ENCODE measurements at places on chromosomes 1 and 21.
A peak's percentile ranks its signal among the peaks of the same experiment; 100 is the strongest.

GRCh38 chr1:82950606-82951200, 1048.2 kb downstream of the TTLL7 start:
- DNase-seq = no peak

- DNase-seq = no peak
Observed at GRCh38 chr1:236148470-236148845, 6.1 kb downstream of the GPR137B start.

DNA sequence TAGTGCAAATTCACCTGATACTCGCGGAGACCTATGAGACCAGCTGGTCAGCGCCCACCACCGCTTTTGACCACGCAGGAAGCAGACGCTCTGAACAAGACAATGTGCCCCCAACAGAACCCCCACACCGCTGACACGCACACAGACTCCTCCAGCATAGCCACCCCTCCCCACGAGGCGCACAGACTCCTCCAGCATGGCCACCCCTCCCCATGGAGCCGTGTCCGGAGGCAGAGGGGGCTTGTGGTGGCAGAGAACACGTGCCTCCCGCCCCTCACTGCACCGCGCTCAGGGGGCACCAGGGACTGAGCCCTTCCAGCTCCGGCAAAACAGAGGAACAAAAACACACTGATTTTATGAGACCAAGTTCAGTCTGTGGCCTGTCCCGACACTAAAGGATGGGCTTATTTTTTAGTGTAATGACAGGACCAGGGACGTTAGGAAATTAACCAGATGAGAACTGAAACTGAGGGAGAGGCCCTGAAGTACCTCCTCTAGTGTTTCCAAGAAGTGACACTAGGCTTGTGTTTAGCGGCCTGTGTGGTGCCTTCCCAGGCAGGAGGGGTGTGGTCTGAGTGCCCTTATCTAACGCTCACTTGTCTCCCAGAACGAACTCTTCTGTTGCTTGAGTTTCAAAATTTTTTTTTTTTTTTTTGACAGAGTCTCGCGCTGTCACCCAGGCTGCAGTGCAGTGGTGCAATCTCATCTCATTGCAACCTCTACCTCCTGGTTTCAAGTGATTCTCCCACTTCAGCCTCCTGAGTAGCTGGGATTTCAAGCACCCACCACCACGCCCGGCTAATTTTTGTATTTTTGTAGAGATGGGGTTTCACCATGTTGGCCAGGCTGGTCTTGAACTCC, 10.0 kb upstream of the AGPAT3 start:
- DNase-seq = no peak

DNA sequence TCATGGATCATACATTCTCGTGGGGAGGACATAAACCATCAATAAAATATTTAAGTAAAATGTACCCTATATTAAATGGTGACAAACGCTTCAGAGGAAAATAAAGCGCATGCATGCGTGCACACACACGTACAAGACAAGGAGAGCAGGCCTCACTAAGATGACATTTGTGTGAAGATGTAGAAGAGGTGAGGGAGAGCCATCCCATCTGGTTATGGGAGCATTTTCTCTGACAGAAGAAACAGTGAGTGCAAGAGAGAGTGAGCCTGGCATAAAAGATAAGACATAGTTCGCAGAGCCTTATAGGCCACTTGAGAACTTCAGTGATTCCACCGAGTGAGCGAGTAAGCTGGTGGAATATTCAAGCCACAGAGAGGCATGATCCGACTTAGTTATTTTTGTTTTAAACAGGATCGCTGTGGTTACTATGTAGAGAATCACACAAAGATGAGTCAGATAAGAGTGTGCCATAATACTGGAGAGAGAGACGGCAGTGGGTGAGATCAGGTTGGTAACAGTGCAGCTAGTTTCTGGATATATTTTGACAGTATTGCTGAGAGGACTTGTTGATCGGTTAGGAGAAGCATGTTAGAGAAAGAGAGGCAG, 624.2 kb downstream of the PLPP3 start:
- no peak for DNase-seq

DNA sequence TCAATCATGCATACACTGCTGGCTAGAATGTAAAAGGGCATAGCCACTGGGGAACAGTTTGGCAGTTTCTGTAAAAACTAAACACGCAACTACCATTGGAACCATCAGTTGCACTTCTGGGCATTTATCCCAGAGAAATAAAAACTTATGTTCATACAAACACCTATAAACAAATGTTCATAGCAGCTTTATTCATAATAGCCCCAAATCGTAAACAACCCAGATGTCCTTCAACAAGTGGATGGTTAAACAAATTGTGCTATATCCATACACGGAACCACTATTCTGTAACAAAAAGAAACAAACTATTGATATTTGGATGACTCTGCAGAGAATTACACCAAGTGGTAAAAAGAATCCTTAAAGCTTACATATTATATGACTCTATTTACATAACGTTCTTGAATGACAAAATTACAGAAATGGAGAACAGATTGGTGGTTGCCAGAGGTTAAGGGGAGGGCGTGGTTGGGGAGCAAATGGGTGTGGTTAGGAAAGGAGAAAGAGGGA, 22.8 kb downstream of the LACTBL1 start:
- DNase-seq = no peak

- no peak for DNase-seq
Observed at GRCh38 chr1:236361909-236362590, 32.0 kb upstream of the EDARADD start.

GRCh38 chr1:115706587-115707425, 61.7 kb downstream of the CASQ2 start:
- no peak for DNase-seq

DNA sequence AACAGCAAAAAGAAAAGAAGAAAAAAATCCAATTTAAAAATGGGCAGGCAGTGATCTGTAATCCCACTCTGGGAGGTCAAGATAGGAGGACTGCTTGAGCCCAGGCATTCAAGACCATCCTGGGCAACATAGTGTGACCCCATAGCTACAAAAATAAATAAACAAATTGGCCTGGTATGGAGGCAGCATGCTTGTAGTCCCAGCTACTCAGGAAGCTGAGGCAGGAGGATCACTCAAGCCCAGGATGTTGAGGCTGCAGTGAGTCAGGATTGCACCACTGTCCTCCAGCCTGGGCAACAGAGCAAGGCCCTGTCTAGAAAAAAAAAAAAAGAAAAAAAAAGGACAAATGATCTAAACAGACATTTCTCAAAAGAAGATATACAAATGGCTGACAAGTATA, 99.6 kb downstream of the EIF4G3 start:
- DNase-seq = no peak

DNA sequence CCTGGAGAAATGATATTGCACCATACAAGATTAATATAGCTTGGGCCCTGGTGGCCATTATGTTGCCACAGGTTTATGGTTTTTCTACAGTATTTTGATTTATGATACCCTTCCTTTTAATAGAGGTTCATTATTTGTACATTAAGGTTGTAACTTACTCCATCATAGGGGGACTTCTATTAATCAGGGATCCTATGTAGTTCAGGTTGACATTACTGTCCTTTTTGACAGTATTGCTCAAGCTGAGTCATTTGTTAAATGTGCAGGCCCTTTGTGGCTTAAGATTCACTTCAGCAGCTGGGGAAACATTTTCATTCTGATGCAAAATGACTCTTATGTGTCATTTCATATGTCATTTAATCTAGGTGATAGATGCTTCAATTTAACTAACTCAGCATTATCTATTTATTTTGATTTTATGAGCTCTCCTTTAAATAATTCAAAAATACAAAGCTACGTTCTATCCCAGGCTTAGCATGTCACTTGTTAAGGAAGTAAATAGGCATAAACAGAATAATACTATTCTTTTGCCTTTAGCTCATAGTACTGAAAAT, 686.9 kb upstream of the NCAM2 start:
- no peak for DNase-seq

- no peak for DNase-seq
Observed at GRCh38 chr21:34603710-34604057, 11.2 kb downstream of the RCAN1 start.

GRCh38 chr1:145855426-145855948, 3.4 kb downstream of the PIAS3 start:
- DNase-seq = no peak

DNA sequence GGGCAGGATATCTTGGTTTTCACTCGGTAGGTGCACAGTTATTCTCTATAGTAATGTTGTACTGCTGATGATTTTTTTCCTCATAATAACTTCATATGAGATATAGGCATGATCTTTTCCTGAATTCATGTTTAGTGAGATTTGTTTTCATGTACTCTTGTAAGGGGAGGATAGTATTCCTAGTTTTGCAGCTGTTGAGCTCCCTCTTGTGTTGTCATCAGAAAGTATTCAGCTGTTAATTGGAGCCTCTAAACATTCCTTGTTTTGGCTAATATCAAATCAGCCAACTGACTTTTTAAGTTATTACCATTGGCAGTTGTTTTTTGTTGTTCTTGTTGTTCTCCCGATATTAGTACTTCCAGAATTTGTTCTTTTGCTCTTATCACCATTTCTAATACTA, 24.4 kb downstream of the OR10R2 start:
- no peak for DNase-seq

DNA sequence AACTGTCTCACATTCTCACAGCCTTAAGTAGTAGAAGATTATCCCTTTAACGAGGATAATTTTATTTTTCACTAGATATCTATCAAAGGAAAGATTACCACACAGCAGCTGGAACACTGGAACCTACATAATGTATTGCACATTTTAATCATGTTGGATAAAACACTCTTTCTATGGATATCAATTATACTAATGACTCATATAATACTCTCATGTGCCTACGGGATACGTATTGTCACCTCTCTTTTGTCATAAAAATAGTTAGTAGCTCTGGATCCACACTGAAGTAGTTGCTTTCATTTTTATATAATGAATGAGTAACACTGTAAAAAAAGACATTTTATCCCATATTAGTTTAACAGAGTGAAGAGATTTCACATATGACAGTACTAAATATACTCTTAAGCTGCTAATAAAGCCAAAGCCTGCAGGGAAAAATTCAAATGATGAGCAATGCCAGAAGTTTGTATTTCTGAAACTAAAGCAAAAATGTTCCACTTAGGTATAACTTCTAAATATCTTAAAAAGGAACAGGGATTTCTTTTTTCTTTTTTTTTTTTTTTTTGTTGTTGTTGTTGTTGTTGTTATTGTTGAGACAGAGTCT, 408.7 kb upstream of the PKN2 start:
- DNase-seq = no peak

- peak; percentile 68 for DNase-seq
Observed at GRCh38 chr1:153945131-153945794, 1.3 kb downstream of the DENND4B start.

DNA sequence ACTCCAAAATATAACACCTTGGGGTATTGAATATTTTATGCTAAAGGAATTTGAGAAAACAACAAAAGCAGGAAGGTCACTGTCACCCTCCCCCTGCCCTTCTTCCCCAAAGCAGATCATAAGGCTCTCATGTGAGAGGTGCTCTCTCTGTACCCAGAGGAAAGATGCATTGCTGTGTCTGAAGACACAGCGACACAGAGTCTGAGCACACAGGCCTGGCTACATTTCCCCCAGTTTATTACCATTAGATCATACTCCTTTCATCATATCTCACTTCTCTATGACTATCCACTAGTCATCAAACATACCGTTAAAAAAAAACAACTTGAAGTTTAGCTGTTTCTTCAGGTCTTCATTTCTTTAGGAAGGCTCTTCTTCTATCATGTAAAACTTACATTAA, 127.1 kb downstream of the PPIAL4G start:
- DNase-seq = no peak

DNA sequence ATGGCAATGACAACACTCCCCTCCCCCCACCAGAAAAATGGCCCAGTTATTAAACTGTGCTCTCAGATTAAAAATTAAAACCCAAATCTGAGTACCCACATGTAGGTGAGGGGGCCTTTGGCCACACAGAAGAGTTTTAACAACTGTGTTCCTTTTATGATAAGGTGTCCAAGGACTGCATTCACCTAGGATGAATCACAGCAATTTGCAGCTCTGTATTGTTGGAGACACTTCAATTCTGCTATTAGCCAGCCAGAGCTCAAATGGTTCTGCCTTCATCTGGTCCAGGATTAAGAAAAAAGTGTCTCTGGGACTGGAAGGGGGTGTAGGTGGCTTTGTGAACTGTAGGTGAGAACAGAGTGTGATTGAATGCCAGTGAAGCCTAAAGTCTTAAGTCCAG, 43.3 kb upstream of the DIRAS3 start:
- no peak for DNase-seq

GRCh38 chr1:40462956-40463590, 12.8 kb downstream of the ZFP69B start:
- no peak for DNase-seq

- no peak for DNase-seq
Observed at GRCh38 chr1:192832492-192832891, 23.7 kb downstream of the RGS2 start.

DNA sequence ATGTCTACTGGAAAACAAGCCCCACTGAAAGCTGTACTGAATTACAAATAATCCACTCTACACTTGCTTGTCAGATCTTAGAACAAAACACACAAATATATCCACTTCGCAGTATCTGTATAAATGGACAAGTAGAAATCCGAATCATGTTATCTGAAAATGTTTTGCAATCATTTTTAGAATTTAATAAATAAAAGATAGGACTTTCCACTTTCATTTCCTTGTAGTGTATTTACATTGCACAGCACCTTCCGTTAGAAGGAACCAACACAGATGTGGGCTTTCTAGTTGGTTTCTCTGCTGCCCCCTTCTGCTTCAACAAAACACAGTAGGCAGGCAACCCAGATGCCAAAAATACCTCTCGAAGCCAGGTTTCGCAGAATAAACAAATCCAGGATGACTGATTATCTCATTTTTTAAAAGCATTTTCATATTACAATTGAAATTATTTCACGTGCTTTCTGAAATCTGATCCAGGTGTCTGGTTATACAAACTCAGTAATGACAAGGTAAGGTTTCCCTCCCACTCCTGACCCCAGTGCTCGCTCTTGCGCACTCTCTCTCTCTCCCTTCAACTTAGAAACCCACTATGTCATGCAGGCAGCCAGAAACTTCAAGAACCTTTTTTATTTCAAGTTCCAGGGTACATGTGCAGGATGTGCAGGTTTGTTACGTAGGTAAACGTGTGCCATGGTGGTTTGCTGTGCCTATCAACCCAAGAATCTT, 389.9 kb downstream of the SMYD3 start:
- DNase-seq = no peak

DNA sequence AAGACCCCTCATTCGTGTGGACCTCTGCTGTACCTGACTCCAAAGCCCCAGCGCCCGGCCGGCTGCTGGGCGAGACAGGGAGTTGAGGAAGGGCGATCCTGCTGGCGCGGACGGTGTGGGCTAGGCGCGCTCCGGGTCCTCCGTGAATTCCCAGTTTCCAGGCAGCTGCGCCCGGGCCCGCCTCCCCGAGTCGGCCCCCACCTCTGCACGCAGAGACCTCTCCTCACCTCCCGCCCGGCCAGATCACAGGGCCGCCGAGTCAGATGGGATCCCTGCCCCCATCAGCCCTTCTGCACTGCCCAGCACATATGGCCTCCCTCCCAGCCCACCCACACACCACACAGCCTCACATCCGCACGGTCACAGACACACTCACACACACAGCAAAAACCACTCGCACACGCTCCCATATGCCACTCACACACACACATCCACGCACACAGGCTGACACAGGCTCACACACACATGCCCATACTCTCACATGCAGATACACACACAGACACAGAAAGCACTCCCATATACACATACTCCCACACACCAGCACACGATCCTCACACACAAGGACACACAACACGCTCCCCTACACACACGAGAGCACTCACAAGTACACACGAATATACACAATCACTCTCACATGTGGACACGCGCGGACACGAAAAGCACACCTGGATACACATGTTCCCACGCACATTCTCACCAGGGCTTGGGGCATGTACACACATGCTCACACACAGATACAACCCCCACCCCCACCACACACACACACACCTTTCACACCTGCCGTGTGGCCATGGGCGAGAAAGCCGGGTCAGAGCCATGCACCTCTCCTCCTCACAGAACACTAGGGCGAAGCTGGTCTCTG, 7.2 kb upstream of the GUCA2B start:
- no peak for DNase-seq

All from stimulated activated CD8-positive, alpha-beta memory T cell treated with anti-CD3 and anti-CD28 coated beads, Interleukin-7, amount 100 ng/mL, for 24 hours (primary cell).